Kidney (tissue), 22 donors: ENCODE measurements at places on chromosomes 11 and 22. TPM values are rescaled to one million over a fixed set of nuclear protein-coding genes. Genes with fewer than 3 reads are reported as not detected.

DNA sequence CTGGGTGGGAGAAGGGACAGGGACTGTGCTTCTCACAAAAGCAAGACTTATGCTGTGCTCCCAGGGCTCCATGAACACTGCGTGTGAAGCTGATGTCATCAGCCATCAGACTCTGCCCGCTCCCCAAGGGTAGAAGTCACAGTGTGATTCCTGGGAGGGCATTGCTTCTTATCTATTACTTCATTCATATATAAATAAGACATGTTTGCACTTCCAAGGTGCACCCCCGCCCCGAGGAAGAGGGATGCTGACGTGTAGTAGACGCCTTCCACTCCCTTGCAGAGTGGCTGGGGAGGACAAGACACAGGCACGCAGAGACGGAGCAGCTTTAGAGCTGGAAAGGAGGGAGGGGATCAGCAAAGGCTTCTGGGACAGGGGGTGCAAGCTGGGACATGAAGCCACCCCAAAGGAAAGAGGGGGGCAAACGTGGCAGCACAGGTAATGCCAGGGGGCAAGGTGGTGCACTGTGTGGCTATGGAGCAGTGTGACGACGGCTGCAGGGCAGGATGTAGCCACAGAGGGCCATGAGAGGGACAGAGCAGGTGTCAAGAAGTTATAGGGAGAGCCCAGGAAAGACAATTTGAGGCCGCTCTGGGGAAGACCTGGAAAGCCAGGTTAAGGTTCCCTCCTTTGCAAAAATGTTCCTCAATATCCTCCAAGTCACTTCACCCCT, 558.5 kb downstream of the MN1 start:
- no peaks in the 10 kb centered on the region for H3K36me3 ChIP-seq
- H3K27me3 ChIP-seq: no peaks in the 10 kb centered on the region
- no peak for DNase-seq
- no peak overlapping the region for H3K4me3 ChIP-seq
- H3K4me1 ChIP-seq: peaks cover 3% of the 10 kb centered on the region
- no peak overlapping the region for H3K27ac ChIP-seq

DNA sequence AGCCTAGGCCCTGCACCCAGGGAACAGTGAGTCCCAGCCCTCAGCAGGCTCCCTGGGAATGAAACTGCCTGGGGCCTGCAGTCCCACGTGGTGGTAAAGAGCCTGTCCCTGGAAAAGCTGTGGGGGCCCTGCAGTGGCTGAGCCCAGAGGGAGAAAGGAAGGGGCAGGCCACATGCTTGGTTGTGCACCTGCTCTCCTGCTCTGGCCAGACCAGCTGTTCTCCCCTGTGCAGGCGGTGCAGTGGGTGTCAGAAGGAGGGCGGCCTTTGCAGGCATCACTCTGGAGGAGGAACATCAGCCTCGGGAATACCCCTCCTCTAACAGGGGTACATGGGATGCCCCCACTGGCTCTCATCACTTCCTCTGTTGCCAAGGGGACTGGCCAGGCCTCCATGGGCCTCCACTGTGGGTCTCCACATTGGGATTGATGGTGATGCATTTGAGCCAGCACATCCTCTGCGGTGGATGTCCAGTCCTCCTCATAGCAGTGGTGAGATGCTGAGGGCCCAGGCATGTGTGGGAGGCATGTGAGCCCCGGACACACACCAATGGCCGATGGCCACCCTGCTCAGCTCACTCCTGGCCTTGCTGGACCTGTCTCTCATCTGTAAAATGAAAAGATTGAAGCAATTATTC, 690.4 kb downstream of the BRD1 start:
- H3K27ac ChIP-seq: no peak overlapping the region
- no peak overlapping the region for H3K4me3 ChIP-seq
- no peaks in the 10 kb centered on the region for H3K36me3 ChIP-seq
- DNase-seq: no peak

GRCh38 chr11:106503901-106504300, 426.4 kb downstream of the AASDHPPT start:
- no peaks in the 10 kb centered on the region for H3K36me3 ChIP-seq
- DNase-seq: peak; percentile 65
- no peaks in the 10 kb centered on the region for H3K27me3 ChIP-seq
- H3K27ac ChIP-seq: no peak overlapping the region
- H3K4me3 ChIP-seq: no peak overlapping the region
- H3K4me1 ChIP-seq: no peaks in the 10 kb centered on the region

DNA sequence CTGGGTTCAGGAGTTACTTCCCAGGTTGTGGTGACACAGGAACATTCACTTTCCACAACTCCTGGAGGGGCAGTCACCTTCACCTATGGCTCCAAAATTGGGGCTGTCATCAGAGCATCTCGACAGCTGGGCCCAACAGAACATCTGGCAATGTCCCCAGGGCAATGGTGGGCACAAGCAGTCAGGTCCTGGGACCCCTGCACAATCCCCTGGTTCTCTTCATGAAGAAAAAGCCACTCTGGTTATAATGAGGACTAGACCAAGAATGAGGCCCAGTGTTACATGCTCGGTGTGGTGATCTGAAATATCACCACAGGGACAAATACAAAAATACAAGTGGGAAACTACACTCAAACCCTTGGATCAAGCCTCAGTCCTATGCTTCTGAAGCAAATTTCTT, 89.0 kb upstream of the VPREB1 start:
- H3K36me3 ChIP-seq: no peaks in the 10 kb centered on the region
- DNase-seq: no peak
- H3K4me3 ChIP-seq: no peak overlapping the region
- peaks cover 3% of the 10 kb centered on the region for H3K4me1 ChIP-seq

GRCh38 chr22:33832558-33833151, 87.6 kb downstream of the LARGE1 start:
- H3K27me3 ChIP-seq: no peaks in the 10 kb centered on the region
- H3K36me3 ChIP-seq: no peaks in the 10 kb centered on the region
- no peak overlapping the region for H3K4me3 ChIP-seq
- no peaks in the 10 kb centered on the region for H3K4me1 ChIP-seq

DNA sequence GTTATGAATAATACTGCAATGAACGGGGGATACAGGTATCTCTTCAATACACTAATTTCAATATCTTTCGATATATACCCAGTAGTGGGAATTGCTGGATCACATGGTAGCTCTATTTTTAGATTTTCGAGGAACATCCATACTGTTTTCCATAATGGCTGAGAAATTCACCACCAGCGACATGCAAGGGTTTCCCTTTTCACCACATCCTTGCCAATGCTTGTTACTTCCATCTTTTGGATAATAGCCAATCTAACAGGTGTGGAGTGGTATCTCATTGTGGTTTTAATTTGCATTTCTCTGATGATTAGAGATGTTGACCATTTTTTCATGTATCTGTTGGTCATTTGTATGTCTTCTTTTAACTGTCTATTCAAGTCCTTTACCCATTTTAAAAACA, 5.9 kb downstream of the IL10RA start:
- no peaks in the 10 kb centered on the region for H3K4me1 ChIP-seq
- no peak overlapping the region for H3K4me3 ChIP-seq
- H3K27me3 ChIP-seq: peaks cover 8% of the 10 kb centered on the region
- H3K36me3 ChIP-seq: no peaks in the 10 kb centered on the region

DNA sequence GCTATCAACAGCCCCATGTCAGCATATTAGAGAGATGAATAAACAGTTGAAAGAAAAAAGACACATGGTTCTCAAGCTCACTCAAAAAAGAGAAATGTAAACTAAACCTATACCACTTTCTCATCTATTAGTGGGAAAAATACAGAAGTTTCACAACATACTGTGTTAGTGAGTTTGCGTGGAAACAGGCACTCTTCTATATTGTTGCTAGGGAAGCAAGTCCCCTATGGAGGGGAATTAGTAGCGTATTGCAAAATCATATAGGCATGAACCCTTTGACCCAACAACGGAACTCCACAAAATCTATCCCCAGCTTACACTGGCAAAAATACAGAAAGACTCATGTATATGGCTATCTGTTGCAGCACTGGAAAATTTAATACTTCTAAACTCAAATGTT, 14.2 kb upstream of the RFPL2 start:
- no peaks in the 10 kb centered on the region for H3K36me3 ChIP-seq
- no peaks in the 10 kb centered on the region for H3K27me3 ChIP-seq
- no peak overlapping the region for H3K27ac ChIP-seq
- no peak overlapping the region for H3K4me3 ChIP-seq

DNA sequence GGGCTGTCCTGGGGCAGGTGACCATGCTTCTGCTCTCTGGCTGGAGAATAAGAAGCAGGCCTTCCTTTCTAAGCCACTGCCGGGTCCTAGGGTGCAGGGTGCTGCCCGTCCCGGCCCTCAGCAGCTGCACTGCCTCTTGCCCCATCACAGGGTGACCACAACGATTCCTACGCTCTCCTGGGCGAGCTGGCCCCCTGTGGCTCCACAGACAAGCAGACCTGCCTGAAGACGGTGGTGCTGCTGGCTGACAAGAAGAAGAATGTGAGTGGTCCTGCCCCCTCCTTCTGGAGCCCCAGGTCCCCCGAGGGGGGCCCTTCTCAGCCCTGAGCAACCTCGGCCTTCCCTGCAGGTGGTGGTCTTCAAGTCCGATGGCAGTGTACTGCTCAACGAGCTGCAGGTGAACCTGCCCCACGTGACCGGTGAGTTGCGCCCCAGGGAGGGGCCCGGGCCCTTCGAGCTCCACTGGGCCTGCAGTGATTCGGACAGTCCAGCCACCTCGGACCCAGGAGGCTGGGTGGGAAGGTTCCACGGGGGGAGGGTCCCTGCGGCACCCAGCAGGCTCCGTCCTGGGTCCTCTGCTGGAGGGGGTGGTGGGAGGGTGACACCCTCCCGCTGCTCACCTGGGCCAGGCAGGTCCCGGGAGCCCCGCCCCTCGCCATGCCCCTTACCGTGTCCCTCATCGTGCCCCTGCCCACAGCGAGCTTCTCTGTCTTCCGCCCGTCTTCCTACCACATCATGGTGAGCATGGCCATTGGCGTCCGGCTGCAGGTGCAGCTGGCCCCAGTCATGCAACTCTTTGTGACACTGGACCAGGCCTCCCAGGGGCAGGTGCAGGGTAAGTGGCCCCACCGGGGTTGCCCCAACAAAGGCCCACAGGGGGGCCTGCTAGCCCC, 8.3 kb downstream of the MUC2 start:
- no peaks in the 10 kb centered on the region for H3K27me3 ChIP-seq
- DNase-seq: no peak
- H3K4me1 ChIP-seq: no peaks in the 10 kb centered on the region
- no peaks in the 10 kb centered on the region for H3K36me3 ChIP-seq
- H3K27ac ChIP-seq: no peak overlapping the region

DNA sequence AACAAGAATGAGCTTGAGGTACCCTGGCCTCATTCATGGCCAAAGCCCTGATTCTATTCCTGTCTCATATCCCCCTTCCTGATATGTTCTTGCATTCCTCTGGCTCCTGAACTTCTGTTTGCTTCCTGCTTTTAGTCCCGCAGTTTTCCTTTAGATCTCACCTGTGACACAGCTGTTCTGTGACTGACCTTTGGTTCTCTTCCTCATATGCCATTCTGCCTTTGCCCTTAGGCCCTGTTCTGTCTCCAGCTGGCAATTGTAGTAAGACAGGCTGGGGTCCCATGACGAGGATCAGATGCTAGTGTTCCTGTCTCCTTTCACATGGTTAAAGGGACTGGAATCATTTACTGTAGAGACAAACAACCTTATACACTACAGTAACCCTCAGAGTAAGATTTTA, 59.0 kb upstream of the PDE3B start:
- H3K4me3 ChIP-seq: no peak overlapping the region
- peak; percentile 17 for DNase-seq
- no peaks in the 10 kb centered on the region for H3K27me3 ChIP-seq
- H3K4me1 ChIP-seq: no peaks in the 10 kb centered on the region

GRCh38 chr11:123438131-123438627, 8.1 kb downstream of the GRAMD1B start:
- peaks cover 9% of the 10 kb centered on the region for H3K4me1 ChIP-seq
- H3K4me3 ChIP-seq: no peak overlapping the region
- peak; percentile 85 for DNase-seq
- no peaks in the 10 kb centered on the region for H3K36me3 ChIP-seq

- H3K36me3 ChIP-seq: no peaks in the 10 kb centered on the region
- no peaks in the 10 kb centered on the region for H3K27me3 ChIP-seq
- no peaks in the 10 kb centered on the region for H3K4me1 ChIP-seq
- no peak for DNase-seq
- no peak overlapping the region for H3K4me3 ChIP-seq
These were observed 29.8 kb upstream of the TMEM41B start for GRCh38 chr11:9344061-9344680.

DNA sequence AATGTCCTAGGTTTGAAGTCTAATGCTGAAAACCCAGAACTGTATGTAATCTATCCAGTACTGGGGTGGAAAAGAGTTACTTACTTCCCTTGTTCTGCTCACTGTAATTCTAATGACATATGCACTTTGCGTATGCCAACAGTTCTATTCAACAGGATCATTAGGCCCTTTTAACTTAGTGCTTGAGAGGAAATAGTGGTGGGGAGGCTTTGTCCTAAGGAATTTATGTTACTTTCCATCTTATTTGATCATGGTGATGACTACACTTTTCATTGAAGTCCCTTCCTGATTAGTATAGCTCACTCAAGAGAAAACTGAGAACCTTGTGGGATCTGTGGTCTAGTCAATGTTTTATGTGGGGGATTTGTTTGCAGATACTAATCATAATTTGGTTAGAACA, 348.2 kb downstream of the GUCY1A2 start:
- H3K27me3 ChIP-seq: no peaks in the 10 kb centered on the region
- H3K36me3 ChIP-seq: no peaks in the 10 kb centered on the region
- no peak for DNase-seq
- H3K4me3 ChIP-seq: no peak overlapping the region

- no peak overlapping the region for H3K27ac ChIP-seq
- H3K4me3 ChIP-seq: no peak overlapping the region
- no peaks in the 10 kb centered on the region for H3K27me3 ChIP-seq
- no peak for DNase-seq
- H3K36me3 ChIP-seq: no peaks in the 10 kb centered on the region
- no peaks in the 10 kb centered on the region for H3K4me1 ChIP-seq
These were observed 153.0 kb downstream of the SPATA19 start for GRCh38 chr11:133692126-133692934.

DNA sequence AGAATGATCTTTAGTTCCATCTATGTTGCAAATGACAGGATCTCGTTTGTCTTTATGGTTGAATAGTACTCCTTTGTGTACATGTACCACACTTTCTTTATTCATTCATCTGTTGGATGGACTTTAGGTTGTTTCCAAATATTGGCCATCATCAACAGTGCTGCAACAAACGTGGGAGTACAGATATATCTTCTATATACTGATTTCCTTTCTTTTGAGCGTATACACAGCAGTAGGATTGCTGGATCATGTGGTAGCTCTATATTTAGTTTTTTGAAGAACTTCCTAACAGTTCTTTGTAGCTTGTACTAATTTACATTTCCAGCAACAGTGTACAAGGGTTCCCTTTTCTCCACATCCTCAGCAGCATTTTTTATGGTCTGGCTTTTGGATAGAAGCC, 407.5 kb upstream of the ANO5 start:
- no peak for DNase-seq
- no peak overlapping the region for H3K4me3 ChIP-seq
- no peaks in the 10 kb centered on the region for H3K4me1 ChIP-seq
- no peaks in the 10 kb centered on the region for H3K36me3 ChIP-seq
- no peaks in the 10 kb centered on the region for H3K27me3 ChIP-seq

GRCh38 chr22:23579870-23580575, at the start of gene IGLL1:
Gene IGLL1 (minus strand): TSS chr22:23580290. CDS start chr22:23580190, 100 bp downstream.
- no peaks in the 10 kb centered on the region for H3K4me1 ChIP-seq
- no peak within 1 kb of the TSS for H3K27ac ChIP-seq
- no peaks in the 10 kb centered on the region for H3K36me3 ChIP-seq
- no peak for DNase-seq
- H3K4me3 ChIP-seq: no peak within 1 kb of the TSS
- H3K27me3 ChIP-seq: no peaks in the 10 kb centered on the region

CHADL gene
- total RNA-seq: 2.7 TPM

KCNK4 gene
- not detected for total RNA-seq

TLCD5 gene
- total RNA-seq: 6.0 TPM

MS4A15 gene
- total RNA-seq: not detected

CARD16 gene
- 16.2 TPM for total RNA-seq

NPAS4 gene
- total RNA-seq: 0.19 TPM

TRIM6 gene
- 6.5 TPM for total RNA-seq
